Activated naive CD4-positive, alpha-beta T cell treated with anti-CD3 and anti-CD28 coated beads for 36 hours (primary cell): ENCODE measurements at places on chromosomes 1 and 21. TPM values are rescaled to one million over a fixed set of nuclear protein-coding genes. Genes with fewer than 3 reads are reported as not detected.
A peak's percentile ranks its signal among the peaks of the same experiment; 100 is the strongest.

Gene GPR25
- total RNA-seq: not detected

DNA sequence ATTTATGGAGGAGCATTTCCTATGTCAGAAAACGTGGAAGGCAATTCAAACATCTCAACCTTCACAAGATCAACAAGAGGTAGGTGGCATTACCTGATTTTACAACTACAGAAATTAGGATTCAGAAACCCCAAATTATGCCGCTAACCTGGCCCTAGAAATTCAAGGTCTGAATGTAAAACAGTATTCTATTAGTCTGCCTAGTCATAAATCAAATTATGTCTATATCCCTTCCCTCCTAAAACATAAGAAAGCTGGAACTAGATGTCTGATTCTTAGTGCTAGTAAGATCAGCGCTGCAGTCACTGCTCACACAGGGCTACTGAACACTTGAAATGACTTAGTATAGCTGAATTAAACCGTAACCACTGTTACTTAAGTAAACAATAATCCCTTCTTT lies 1.4 kb downstream of the TOMM20 start:
- H3K4me1 ChIP-seq: peaks cover 50% of the 10 kb centered on the region
- H3K27ac ChIP-seq: peak overlapping the region; percentile 94
- peak overlapping the region; percentile 96 for H3K4me3 ChIP-seq
- no peaks in the 10 kb centered on the region for H3K27me3 ChIP-seq

DNA sequence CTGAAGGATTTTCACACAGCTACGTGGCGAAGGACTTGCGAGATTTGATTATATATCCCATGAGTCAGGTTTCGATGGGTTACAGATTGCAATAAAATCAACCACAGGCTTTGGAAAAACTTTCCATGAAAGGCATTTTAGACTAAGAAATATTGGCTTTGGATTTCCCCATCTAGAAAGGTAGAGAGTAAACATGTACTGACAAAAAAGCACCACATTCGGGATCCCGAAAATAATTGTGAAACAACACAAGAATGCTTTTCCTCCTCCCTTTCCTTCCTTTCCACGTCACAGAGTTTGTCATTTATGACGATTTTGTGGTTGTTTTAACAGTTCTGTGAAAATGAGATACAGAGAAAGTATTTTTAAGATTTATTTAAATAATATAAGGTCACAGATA lies 38.5 kb downstream of the TGFB2 start:
- peaks cover 66% of the 10 kb centered on the region for H3K27me3 ChIP-seq
- H3K27ac ChIP-seq: no peak overlapping the region
- no peak overlapping the region for H3K4me3 ChIP-seq
- H3K36me3 ChIP-seq: no peaks in the 10 kb centered on the region
- DNase-seq: no peak
- H3K4me1 ChIP-seq: no peaks in the 10 kb centered on the region

Gene NBPF6
- total RNA-seq: not detected
